ENCODE measurements at places on chromosomes 7 and 10.

DNA sequence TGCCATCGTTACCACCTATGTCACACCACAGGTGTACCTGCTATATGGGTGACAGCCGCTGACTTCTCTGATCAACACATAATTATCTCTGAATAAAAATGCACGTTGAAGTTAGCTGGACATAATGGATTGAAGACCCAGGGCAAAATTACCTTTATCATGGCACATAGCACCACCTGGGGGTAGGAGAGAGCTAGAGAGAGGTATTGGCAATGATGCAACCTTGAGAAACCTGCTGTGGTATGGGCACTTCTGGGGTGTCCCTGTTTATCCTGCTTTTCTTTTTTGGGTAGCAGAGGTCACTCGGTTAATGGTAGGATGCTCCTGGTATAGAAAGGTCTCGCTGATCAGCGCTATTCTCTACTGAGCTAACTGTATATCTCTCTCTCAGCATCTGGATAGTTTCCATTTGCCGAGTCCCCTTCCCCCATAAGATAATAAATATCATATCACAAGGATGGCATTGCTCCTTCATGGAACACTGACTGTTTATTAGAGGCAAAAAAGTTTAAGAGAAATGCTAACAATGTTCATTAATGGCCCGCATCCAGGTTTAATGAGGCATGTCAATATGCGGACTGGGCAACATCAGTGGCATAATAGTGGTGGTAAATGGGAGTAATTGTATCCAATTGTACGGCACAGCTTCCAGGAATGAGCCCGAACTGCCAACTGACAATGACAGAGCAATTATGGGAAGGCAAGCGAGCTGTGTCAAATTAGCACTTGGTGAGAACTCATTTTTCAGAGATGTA is 323.1 kb downstream of the TFEC start:
- no peak for DNase-seq

DNA sequence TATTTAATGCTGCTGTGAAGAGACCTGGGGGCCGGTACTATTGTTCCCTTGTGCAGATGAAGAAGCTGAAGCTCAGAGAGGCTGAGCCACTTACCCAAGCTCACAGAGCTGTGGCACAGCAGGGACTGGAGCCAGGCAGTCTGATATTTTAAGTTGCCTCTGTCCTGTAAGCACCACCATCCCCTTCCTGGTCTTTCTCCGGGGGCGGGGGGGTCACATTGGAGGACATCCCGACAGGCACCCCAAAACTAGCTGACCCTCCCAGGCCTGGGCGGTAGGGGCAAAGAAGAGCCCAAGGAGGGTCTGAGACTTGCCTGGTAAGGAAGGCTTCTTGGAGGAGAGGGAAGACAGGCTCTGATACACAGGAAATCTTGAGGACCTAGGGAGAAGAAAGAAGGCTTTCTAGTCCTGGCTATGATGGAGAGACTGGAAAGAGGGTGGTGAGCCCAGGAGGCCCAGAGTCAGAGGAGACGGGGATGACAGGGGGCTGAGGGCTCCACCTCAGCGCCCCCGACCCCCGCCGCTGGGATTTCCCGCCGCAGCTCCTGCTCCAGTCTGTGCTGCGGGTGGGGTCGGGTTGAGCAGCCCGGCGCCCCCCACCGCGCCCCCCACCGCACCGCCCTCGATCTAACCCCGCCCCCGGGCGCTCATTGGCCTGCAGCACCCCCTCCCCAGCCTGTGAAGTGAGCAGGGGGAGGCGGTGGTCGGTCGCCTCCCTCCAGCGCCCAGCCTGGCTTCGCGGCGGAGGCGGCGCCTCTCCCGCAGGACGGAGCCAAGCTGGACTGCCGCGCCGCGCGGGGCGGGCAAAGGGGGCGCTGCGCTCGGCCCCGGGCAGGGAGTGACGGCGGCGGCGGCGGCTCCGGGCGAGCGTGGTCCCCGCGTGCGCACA is at the start of gene ADCYAP1R1:
ADCYAP1R1 (plus strand) TSS at position 711 of the 889 bp plus-strand sequence. CDS start 10,957 bp downstream, outside the sequence.
- DNase-seq: peak; percentile 59

DNA sequence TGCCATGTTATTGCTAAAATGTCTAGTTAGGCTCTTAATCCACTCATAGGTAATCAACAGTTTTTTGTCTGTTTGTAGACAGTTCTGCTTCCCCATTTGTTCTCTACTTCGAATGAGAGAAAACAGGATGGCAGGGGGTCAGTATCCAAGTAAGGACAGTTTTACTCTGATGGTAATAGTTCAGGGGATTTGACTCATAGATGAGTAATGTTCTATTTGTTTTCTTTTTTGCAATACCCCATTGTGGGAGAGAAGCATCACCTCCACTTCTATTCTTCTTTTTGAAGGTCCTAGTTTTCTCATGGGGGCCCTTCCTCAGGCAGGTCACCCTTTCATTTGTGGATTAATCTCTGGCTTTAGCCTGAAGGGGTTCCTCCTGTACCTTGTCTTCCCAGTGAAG is 13.9 kb downstream of the PCLO start:
- DNase-seq: no peak

DNA sequence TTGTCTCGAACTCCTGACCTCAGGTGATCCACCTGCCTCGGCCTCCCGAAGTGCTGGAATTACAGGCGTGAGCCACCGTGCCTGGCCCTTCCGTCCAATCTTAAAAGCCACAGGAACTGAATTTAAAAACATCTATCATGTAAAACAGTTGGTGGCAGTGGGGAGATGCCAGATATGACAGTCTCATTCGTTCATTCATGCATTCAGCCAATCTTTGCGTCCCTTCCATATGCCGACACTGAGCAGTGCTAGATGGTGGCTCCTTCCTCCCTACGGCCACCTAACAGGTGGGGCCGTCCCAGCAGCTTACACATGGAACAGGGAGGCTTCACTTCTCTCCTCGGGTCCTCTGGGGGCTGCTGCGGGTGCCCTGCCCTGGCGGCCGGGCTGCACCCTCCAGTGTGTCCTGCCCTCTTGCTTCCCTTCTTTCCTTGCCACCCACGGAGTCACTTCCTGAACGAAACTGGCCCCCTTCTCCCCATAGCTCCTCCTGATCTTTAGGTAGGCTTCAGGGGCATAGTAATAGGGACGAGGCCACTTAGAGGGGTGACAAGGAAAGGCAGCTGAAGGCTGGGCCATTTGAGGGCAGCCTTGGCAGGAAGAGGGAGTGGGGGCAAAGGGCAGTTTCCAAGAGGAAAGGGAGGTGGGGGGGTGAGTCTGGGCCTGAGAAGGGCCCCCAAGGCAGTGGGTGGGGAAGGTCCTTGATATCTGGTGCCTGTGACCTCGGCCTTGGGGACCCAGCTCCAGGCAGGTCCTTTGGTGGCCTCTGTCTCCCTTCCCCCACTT is 53.8 kb downstream of the PROSER2 start:
- DNase-seq: no peak

DNA sequence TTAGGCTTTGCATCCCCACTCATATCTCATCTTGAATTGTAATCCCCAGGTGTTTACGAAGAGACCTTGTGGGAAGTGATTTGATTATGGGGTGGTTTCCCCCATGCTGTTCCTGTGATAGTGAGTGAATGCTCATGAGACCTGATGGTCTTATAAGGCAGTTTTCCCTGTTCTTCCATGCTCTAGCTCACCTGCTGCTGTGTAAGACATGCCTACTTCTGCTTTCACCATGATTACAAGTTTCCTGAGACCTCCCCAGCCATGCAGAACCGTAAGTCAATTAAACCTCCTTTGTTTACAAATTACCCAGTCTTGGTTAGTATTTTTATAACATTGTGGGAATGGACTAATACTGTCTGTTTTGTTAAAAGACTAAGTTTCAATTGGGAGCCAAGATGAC is 35.3 kb upstream of the ZNF92 start:
- no peak for DNase-seq

DNA sequence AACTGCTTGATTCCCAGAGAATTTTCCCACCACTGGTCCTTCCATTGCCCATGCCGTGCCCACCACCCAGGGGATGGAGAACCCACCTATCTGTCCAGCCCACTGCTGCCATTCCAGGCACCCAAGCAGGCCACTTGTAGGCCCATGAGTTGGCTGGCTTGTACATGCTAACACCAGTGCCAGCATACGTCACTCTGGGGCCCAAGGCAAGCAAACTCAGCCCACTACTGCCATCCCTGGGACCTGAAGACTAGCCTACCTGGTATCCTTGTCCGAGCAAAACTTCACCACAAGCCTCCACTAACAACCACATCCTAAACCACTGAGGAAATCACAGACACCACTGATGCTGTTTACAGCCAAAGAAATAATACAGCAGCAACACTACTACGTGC is 44.7 kb upstream of the CDK6 start:
- DNase-seq: no peak

DNA sequence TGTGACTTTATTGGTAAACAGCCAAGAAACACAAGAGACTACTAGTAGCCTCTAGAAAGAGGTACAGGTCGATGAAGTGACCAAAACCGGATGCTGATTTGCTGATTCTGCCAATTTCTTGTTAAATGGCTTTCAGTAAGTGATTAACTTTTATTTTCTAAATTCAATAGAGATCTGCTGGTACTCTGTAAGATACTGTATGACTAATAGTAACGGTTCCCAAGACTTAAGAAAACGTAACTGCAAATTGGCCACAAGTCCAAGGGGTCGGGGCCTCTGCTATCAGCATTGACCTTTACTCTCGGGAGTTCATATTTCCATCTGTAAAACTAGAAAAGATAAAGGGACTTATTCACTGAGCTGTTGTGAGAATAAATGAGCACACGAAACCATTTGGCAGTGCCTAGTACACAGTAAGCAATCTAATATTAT is 1.4 kb downstream of the FAM3C start:
- no peak for DNase-seq

- DNase-seq: no peak
Observed at GRCh38 chr7:76211216-76211615, 9.5 kb downstream of the SRRM3 start.

- DNase-seq: no peak
Observed at GRCh38 chr10:63504145-63504881, 16.9 kb upstream of the REEP3 start.

DNA sequence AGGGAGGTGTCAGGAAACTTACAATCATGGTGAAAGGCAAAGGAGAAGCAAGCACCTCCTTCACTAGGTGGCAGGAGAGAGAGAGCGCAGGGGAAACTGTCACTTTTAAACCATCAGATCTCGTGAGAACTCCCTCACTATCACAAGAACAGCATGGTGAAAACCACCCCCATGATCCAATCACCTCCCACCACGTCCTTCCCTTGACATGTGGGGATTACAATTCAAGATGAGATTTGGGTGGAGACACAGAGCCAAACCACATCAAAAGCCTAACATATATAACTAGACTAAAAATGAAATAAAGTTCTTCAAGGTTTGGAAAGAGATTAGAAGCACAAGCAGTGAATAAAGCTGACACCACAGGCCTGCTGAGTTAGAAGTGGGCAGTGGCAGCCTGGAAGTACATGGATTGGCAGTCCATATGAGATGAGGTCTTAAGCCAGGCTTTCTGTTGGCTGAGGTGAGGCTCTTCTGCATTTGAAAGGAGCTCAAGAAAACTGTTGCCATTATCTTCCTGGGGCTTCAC is 96.4 kb upstream of the MDFIC start:
- no peak for DNase-seq

DNA sequence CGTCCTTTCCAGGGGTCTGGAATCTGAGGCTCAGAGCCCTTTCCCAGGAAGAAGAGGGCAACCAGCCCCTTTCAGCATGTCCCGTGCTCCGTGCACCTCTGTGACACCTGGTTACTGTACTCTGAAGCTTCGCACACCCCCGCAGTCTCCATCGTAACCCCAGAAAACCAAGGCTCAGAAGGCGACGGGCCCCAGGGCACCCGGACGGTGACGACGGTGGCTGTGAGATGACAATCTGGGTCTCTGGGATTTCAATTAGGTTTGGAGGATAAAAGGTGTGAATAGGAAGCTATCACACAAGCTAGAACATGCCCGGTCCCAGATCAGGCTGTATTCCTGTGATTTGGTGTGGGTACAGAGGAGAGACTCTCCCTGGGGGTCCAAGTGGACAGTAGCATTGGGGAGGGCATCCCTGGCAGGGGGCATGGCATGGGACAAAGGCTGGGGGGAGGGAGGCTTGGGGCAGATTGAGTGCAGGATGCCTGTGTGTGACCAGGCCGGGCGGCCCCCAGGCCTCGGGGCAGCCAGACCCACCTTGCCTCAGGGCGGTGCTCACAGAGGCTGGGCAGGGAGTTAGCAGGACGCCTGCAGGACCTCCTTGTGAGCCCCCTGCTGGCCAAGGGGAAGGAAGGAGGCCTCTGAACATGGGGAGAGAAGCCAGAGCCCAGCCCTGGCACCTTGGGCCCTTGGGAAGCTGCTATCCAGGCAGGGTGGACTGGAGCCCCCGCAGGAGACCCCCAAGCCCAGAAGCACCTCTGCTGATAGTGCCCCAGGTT is 23.4 kb upstream of the PSMG3 start:
- DNase-seq: no peak

- DNase-seq: peak; percentile 6
Observed at GRCh38 chr7:542713-543500, 23.3 kb upstream of the PDGFA start.

DNA sequence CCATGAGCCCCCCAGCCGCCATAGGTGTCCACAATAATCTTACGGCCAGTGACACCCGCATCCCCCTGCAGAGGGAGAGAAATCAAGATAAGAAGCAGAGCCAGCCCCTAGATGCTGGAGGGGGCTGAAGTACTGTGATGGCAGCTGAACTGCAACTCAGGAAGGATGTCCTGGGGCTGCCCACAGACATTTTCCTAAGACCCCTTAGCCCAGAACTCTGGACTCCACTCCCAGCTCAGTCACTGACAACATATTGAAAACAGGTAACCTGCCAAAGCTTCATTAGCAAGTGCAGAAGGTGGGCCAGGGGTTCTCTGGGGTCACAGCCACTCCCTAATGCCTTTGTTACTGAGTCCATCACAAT is 14.3 kb downstream of the MAT1A start:
- no peak for DNase-seq

- no peak for DNase-seq
Observed at GRCh38 chr10:5534880-5535856, 10.4 kb downstream of the CALML3 start.

GRCh38 chr7:5528071-5528814 is 104.6 kb upstream of the TNRC18 start:
- DNase-seq: peak; percentile 45

- no peak for DNase-seq
Observed at GRCh38 chr7:16636555-16637101, 8.9 kb downstream of the ANKMY2 start.

- peak; percentile 43 for DNase-seq
Observed at GRCh38 chr10:33334153-33334804, at the start of gene NRP1. NRP1 (minus strand) TSS chr10:33334667; CDS start chr10:33334382, 285 bp downstream.

Measured in heart right ventricle (tissue), 16 donors.